ENCODE measurements at places on chromosomes 1 and 21.

GRCh38 chr1:12246584-12246983 lies 16.8 kb downstream of the VPS13D start:
- no peak for DNase-seq

DNA sequence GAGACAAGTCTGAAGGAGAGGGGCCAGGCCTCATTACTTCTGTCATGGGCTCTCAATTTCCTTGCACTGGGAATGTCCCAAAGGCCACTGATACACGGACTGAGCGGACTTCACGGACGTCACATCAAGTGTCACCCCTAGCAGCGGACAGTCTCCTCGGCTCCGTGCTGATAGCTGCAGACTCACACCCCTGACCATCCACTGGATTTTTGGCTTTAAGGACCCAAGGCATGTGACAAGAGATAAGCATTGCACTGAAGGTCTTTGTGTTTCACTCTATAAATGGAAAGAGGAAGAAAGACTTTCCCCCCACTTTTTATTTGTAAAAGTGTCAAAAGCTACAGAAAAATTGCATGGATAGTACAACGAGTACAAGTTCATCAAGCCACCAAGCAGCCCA lies 200.4 kb upstream of the FGGY start:
- DNase-seq = no peak

DNA sequence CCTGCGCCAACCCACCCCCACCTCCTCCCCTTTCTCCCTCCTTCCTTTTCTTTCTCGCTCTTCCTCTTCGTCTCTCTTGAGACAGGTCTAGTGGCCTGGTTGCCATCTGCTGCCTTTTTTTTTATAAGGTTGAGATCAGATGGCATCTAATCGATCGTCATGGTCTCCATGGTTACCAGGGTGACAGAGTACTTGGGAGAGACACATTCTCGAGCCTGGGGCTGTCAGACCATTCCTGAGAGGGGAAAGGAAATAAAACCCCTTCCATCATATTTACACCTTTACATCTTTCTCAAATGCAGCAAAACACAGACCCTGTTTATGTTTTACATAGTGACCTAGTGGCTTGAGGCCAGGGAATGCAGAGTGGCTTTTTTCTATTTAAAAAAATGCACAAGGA lies 53.5 kb upstream of the SLC22A15 start:
- no peak for DNase-seq

GRCh38 chr1:177953549-177953948 lies 16.3 kb downstream of the SEC16B start:
- DNase-seq = no peak

DNA sequence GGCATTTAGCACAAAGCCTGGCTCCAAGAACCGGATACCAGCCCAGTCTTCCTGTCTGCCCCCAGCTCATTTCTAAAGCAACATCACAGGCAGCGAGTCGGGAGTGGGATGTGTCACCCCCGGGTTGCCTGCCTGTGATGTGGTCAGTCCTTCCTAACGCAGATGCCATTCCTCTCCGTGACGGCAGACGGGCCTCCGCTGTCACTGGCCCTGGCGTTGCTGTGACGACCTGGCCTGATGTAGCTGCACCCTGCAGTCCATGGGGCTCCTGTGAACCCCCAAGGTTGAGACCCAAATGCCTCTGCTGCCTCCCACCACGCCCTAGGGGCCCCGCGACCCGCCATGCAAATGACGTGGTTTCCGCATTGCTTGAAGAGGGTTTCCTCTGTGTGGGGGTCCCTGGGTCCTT lies 12.3 kb downstream of the TNFRSF1B start:
- DNase-seq = peak; percentile 68

GRCh38 chr1:168293356-168293755 lies 12.7 kb downstream of the TBX19 start:
- no peak for DNase-seq

GRCh38 chr1:187001198-187001889 lies 172.6 kb downstream of the PLA2G4A start:
- DNase-seq = no peak

- DNase-seq = no peak
These were observed 1093.6 kb upstream of the B3GALT2 start for GRCh38 chr1:194279975-194280374.

DNA sequence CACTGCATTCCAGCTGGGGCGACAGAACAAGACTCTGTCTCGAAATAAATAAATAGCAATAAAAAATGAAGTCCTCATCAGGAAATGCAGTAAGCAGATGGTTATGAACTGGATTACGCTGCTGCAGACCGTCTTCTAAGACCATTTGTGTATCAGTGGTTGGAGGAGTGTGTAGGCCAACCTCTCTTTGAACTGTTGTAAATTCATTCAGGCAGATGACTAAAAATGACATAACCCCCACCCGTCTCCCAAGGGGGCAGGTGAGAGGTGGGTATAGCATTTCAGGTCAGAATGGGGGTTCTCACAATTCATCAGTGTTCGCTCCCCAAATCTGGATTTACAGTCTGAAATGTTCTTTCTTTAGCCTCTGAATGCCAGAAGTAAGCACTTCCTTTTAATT lies 177.3 kb downstream of the KIF26B start:
- no peak for DNase-seq

GRCh38 chr21:25842925-25843324 lies 108.2 kb downstream of the GABPA start:
- no peak for DNase-seq

DNA sequence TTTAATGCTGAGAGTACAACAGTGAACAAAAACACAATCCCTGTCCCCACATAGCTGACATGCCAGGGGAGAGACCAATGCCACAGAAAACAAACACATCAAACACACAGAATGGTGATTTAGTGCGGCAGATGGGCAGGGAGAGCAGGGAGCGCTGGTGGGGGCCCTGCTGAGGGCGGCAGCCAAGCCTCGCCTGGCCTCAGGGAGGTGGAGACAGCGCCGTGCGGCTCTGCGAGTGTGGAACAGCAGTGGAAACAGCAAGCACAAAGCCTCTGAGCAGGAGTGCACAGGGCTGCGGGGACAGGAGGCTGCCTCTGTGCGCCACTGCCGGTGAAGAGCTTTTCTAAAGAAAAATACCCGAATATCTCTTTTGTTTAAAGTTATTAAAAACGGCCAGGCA lies 17.0 kb downstream of the MCM3AP start:
- no peak for DNase-seq

DNA sequence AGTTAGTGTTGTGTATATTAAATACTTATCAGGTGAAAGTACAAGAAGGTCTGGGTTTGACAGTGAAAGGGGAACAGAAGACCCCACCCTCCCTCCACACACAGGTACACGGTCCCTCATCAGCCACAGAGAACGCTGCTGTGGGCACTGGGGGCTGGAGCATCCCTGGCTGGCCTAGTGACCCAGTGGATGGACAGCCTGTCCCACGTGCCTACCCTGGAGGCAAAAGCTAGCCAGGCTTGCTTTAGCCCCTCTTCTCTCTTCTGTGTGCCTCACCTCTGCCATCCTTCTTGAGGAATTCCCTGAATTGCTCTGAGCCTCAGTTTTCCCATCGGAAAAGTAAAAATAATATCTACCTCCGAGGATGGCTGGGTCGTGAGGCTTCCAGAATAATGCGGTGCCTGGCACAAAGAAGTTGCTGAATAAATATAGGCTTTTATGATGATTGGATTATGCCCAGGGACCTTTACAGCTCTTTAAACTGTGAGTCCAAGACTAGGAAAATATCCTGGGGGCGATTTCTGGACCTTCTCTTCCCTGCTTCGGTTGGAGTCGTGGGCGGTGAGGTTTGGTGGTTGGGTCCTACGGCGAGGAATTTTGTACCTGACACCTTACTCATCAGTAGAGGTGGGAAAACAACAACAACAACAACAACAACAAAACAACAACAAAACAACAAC lies 918 bp downstream of the IFNLR1 start:
- no peak for DNase-seq

- DNase-seq = no peak
These were observed 31.3 kb upstream of the SLC30A10 start for GRCh38 chr1:219959540-219960203.

GRCh38 chr1:154749078-154749760 lies 120.9 kb downstream of the KCNN3 start:
- no peak for DNase-seq

DNA sequence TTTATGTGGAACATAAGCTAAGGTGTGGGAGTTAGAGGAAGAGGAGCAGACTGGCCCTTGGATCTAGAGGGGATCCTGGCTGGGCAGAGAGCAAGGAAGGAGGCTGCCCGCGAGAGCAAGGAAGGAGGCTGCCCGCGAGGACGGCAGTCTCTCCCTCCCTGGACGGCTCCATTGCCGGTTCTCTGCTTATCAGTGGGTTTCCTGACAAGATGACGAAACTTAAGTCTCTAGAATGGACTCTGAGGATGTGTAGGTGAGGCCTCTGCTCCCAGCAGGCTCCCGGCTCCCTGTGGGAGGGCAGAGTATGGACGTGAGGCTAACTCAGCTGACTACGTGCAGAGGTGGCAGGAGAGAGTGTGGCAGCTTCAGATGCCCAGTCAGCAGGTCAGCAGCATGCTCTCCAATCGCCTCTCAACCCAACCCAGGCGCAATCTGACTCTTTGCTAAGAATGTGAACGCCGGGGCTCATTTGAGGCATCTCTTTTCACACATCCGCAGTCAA lies 6.1 kb downstream of the MYBPHL start:
- no peak for DNase-seq

DNA sequence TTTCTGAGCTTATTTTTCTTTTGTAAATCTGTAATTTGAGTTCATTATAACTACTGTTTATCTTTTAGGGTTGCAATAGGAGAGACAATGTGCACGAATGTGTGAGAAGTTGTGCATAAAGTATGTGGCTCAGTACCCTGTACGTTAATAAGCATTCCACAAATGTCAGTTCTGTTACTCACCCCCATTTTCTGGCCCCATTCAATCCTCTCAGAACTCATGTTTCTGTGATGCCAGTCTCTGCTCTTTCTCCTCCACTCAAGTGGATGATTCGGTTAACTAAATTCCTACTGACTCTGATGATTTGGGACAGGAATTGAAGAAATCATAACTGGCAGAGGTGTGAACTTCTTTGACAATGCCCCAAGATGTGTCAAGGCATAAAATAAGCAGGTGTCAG lies 10.2 kb upstream of the DMRTB1 start:
- no peak for DNase-seq

- no peak for DNase-seq
These were observed 219.5 kb downstream of the TPR start for GRCh38 chr1:186155594-186155993.

- no peak for DNase-seq
These were observed 100.9 kb upstream of the BRINP3 start for GRCh38 chr1:190578526-190578925.

DNA sequence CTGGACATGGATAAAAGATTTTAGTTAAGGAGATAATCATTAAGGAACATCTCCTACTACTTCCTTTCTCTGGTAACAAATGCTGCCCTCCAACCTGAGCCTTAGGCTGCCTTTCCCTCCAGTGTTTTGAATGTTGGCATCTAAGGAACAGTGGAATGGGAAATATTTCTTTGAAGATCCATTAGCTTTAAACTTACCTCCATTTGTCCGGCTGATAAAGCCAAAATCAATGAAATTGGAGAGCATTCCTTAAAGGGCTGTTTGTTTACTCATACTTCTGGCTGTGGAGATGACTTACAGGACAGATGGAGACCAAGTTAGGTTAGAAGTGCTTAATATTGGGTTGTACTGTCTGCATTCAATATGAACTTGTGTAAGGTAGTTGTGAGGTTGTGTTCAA lies 439.1 kb downstream of the PLA2G4A start:
- no peak for DNase-seq

DNA sequence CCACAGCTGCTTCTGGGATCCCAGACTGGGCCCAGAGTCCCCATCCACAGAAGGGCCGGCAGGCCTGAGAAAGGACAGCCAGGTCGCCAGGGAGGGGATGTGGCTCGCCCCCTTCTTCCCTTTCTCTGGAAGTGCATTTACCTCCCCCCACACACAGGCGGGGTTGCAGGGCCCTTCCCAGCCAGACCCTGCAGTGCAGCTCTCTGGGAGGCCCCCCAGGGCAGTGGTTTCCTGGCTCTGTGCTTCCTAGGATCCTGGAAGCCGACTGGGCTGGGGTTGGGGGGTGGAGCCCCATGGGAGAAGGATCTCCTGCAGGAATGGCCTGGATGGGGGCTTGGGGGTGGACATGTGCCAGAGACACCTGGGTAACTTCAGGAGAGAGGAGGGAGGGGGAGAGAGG lies 4.2 kb upstream of the COL6A1 start:
- no peak for DNase-seq

DNA sequence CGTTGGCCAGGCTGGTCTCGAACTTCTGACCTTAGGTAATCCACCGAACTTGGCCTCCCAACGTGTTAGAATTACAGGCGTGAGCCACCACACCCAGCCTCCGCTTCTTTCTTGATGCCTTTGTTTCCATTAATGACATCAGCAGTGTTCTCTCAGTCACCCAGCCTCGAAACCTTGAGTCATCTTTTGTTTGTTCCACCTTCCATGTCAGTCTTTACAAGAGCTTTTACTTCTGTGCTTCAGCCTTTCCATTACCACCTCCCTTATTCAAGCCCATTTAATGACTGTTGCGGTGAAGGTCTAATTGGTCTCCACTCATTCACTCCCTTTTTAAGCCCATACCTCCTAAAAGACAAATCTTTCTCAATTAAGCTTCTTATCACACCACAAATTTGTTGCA lies 146.6 kb upstream of the ADGRL2 start:
- DNase-seq = no peak

DNA sequence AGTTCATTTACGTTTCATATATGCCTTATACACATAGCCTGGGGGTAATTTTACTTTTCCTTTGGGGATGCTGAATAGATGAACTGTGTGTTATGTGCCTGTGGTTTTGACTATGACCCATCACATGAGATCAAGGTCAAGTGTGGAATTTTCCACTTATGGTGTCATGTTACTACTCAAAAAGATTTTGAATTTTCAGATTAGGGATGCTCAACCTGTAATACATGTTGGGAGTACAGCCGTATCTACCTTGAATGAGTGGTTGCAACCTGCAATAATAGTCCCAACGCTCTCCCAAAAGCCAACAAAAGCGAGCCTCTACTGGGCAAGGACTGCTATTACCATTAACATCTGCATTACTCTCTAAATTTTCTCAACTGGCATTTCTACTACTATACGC lies 68.5 kb upstream of the SDC3 start:
- DNase-seq = no peak

DNA sequence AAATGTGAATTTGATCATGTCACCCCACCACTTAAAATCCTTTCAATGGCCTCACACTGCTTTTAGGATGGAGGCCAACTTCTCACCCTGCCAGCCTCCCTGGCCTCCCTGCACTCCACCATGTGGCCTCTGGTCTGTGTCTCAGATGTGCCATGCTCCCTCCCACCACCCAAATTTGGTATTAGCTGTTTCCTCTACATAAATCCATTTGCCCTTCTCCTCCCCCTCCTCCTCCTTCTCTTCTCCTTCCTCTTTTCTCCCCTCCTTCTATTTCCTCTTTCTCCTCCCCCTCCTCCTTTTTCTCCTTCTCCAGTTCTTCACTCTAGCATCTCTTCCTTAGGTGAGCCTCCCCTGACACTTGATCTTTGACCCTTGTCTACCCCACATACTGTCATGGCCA lies 16.7 kb upstream of the GUCA2B start:
- DNase-seq = no peak

DNA sequence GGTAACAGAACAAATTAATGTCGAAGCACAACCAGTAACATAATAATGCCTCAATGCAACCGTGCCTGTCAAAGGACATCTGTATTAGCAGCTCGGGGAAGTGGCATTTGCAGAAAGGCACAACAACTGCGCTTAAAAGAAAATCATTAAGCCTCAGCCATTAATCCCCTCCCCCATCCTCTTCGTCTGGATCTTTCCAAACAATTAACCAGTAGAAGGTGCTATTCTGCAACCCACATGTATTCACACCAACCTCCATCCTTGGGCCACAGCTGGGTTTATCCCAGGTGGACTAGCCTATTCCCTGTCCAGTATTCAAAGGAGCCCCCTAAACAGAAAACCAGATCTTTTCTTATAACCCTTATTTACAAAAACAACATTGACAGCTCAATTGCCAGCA lies 2.6 kb downstream of the RERE start:
- no peak for DNase-seq
